ENCODE measurements at places on chromosomes 1 and 21. TPM values are rescaled to one million over a fixed set of nuclear protein-coding genes. Genes with fewer than 3 reads are reported as not detected.

The ERG gene
- total RNA-seq = not detected

The IL19 gene
- total RNA-seq = not detected

The HTR6 gene
- not detected for total RNA-seq

The SLC26A9 gene
- 0.30 TPM for total RNA-seq

The HLX gene
- total RNA-seq = 0.28 TPM

The SAMSN1 gene
- not detected for total RNA-seq

DNA sequence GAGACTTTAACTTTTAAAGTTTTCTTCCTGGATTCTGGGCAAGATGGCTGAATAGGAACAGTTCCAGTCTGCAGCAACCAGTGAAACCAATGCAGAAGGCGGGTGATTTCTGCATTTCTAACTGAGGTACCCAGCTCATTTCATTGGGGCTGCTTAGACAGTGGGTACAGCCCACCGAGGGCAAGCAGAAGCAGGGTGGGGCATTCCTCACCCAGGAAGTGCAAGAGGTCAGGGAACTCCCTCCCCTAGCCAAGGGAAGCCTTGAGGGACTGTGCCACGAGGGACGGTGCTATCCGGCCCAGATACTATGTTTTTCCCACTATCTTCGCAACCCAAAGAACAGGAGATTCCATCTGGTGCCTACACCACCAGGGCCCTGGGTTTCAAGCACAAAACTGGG, 121.0 kb downstream of the VAV3 start:
- DNase-seq = no peak

DNA sequence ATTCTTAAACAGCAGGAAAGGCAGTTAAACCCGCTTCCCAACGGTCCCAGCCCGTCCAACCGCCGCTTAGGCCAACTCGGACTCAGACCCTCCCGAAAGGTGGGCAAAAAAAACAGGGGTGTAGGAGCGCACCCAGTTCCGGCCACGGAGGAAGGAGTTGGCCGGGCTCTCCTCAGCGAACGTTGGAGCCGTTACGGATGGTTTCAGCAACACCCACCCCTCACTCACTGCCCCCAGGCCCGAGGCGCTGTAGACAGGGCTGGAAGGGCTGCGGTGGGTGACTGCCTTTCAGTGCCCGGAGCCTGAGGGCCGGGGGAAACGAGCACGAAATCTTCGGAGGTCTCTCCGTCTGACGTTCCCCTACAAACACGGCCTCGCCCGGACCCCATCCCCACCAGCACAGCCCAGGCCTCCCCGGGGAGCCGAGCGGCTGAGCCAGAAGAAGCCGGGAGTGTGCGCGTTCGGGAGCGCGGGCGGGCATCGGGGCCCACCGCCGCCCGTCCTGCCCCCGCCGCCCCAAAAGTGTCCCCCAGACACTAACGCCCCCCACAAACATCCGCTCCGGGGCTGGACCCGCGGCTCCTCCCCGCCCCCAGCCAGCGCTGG, 1.3 kb downstream of the KDM5B start:
- peak; percentile 27 for DNase-seq

- DNase-seq = no peak
Observed at GRCh38 chr21:43654806-43655489, 4.3 kb downstream of the HSF2BP start.

DNA sequence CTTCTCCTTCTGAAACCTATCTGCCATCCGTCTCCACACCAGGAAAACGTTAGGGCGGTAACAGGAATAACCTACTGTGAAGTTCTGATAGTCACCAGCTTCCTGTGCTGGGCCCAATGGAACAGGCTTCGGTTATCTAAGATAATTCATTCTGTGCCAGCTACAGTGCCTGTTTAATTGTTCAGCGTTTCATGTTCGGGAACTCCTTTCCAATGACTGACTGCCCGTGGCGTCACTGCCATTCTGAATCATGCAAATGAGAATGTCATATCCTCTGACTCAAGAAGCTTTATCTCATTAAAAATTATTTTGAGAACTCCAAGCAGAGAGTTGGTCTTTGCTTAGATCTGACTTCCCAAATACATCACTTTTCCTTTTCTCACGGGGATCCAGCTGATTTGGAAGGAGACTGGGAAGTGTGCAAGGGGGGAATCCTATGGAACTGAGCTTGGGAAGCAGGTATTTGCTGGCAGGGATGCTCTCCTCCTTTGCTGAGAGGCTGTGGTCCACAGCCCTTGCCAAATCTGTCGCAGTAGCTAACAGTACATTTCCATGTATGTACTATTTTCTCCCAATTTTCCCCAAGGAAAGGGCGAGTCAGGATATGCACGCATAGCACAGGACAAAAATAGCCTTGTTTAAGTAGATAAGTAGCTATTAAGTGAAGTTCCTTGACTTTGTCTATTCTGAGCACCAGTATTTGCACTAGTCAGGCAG, 358.7 kb downstream of the LTN1 start:
- no peak for DNase-seq

- DNase-seq = peak; percentile 53
Observed at GRCh38 chr1:153312570-153313186, at the start of gene PGLYRP3. Gene PGLYRP3 (minus strand): TSS chr1:153312952. CDS start chr1:153310665, 2,287 bp downstream.

DNA sequence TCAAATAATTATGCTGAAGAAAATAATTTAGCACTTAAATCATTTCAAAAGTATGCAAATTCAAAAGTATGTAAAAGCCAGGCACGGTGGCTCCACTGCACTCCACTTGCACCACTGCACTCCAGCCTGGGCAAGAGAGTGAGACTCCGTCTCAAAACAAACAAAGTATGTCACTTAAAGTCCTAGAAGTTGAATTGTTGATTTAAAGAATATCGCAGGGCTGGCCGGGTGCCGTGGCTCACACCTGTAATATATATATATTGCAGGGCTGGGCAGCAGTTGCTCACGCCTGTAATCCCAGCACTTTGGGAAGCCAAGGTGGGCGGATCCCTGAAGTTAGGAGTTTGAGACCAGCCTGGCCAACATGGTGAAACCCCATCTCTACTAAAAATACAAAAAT, 8.8 kb upstream of the SETDB1 start:
- no peak for DNase-seq

- no peak for DNase-seq
Observed at GRCh38 chr1:36906555-36906954, 127.8 kb downstream of the GRIK3 start.

GRCh38 chr1:197467881-197468280, 199.8 kb downstream of the CRB1 start:
- DNase-seq = no peak

GRCh38 chr1:197954718-197955418, 37.7 kb downstream of the LHX9 start:
- no peak for DNase-seq

DNA sequence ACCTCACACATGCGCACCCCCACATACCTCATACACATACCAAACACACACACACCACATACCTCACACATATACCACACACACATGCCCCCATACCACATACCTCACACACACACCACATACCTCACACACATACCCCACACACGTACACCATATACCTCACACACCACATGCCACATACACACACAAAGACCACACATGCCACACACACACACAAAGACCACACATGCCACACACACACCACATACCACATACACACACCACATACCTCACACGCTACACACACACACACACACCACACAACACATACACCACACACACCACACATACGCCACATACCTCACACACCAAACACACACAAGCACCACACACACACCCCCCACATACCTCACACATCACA, 30.0 kb downstream of the HIVEP3 start:
- no peak for DNase-seq

GRCh38 chr1:7831458-7831857, 21.4 kb downstream of the UTS2 start:
- DNase-seq = no peak

DNA sequence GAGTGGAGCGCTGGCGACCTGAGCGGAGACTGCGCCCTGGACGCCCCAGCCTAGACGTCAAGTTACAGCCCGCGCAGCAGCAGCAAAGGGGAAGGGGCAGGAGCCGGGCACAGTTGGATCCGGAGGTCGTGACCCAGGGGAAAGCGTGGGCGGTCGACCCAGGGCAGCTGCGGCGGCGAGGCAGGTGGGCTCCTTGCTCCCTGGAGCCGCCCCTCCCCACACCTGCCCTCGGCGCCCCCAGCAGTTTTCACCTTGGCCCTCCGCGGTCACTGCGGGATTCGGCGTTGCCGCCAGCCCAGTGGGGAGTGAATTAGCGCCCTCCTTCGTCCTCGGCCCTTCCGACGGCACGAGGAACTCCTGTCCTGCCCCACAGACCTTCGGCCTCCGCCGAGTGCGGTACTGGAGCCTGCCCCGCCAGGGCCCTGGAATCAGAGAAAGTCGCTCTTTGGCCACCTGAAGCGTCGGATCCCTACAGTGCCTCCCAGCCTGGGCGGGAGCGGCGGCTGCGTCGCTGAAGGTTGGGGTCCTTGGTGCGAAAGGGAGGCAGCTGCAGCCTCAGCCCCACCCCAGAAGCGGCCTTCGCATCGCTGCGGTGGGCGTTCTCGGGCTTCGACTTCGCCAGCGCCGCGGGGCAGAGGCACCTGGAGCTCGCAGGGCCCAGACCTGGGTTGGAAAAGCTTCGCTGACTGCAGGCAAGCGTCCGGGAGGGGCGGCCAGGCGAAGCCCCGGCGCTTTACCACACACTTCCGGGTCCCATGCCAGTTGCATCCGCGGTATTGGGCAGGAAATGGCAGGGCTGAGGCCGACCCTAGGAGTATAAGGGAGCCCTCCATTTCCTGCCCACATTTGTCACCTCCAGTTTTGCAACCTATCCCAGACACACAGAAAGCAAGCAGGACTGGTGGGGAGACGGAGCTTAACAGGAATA, 4.2 kb downstream of the TFAP2E start:
- DNase-seq = no peak

DNA sequence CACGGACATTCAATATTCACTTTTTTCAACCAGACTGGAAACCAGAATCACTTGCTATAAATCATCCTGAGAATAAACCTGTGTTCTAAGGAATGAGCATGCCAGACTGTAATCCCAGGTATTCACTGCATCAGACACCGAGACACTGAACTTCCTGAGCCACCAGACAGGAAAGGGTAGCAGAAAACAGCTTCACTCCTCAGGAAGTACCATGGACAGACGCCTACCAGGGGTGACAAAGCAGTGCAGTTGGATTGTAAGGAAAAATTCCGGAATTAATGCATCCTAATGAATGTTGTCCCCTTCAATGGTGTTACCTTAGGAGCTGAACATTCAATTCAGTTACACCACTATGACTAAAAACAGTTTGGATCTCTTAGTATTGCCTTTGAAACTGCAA, 156.1 kb downstream of the PIGK start:
- no peak for DNase-seq

DNA sequence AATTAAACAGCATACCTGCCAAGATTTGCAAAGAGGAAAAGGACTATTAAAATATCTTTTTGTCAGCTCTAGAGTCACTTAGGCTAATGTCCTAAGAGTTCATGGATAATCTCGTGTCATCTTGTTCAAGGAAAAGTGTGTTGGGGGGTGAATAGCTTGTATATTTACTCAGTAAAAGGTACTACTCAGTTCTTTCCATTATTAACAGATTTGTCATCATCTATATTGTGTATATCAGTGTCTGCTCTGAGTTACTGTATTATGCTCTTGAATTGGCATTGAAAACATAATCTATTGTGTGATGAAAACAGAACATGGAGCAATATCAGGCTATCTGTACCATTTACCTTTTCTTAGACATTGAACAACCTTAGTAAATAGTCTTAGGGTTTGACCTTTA, 41.9 kb downstream of the SMG7 start:
- DNase-seq = no peak

- no peak for DNase-seq
Observed at GRCh38 chr1:36512842-36513241, 30.1 kb upstream of the CSF3R start.

Measured in Caco-2 (cell line).